Naive B cell (primary cell): ENCODE measurements at places on chromosomes 4 and X.

GRCh38 chr4:102751941-102752340 lies 8.8 kb downstream of the MANBA start:
- DNase-seq = no peak

- no peak for DNase-seq
These were observed 158.2 kb downstream of the PLS3 start for GRCh38 chrX:115719171-115719570.

- no peak for DNase-seq
These were observed 38.5 kb upstream of the COX7B2 start for GRCh38 chr4:46947541-46947940.

- DNase-seq = no peak
These were observed 3.5 kb downstream of the S100G start for GRCh38 chrX:16653424-16653823.

- DNase-seq = no peak
These were observed 25.5 kb upstream of the TMSB4X start for GRCh38 chrX:12949205-12949926.

- no peak for DNase-seq
These were observed 191.7 kb upstream of the EDNRA start for GRCh38 chr4:147289181-147289580.

DNA sequence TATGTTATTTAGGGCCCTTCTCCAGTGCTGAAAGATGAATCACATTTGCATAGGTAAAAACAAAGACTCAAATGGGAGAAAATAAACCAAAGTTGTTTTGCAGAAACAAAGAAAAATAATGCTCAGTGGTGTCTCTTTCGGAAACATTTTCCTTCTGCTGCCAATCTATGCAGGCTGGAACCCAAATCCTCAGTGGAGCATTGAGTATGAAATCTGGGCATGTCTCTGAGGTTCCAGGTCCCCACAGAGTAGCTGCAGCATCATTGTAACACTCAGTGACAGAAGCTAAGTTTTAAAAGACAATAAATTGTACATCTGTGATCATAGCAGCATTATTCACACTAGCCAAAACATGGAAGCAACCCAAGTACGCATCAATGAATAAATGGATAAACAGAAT lies 303.6 kb downstream of the FBXW7 start:
- DNase-seq = no peak

GRCh38 chr4:118814058-118814457 lies 21.9 kb downstream of the SEC24D start:
- DNase-seq = no peak

- no peak for DNase-seq
These were observed 891 bp downstream of the CISD2 start for GRCh38 chr4:102869569-102870197.
